EH (cell line): ENCODE measurements at places on chromosomes 12 and 14.
A peak's percentile ranks its signal among the peaks of the same experiment; 100 is the strongest.

GRCh38 chr14:100807979-100808734, 17.8 kb upstream of the MEG3 start:
- no peak for DNase-seq

- DNase-seq: no peak
Measured at GRCh38 chr12:62783881-62784280, 151.1 kb downstream of the PPM1H start.

- DNase-seq: peak; percentile 86
Measured at GRCh38 chr14:58904776-58905175, 267.0 kb downstream of the DACT1 start.

- peak; percentile 6 for DNase-seq
Measured at GRCh38 chr12:40104461-40105264, 1.2 kb downstream of the SLC2A13 start.

DNA sequence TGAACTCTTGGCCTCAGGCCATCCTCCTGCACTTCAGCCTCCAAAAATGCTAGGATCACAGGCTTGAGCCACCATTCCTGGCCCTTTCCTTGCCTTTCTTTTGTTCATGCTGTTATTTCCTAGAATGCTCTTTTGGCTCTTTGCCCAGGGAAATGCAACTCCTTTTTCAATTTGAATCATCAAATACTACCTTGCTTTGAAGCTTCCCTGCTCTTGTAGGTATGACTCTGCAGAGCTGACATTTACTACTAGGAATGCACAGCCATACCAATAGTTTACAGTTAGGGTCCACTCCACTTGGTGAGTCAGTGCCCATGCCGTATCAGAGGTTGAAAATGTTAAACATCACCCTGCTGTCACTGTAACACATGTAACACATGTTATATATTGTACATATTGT, 107.0 kb upstream of the CRY1 start:
- DNase-seq: peak; percentile 7

DNA sequence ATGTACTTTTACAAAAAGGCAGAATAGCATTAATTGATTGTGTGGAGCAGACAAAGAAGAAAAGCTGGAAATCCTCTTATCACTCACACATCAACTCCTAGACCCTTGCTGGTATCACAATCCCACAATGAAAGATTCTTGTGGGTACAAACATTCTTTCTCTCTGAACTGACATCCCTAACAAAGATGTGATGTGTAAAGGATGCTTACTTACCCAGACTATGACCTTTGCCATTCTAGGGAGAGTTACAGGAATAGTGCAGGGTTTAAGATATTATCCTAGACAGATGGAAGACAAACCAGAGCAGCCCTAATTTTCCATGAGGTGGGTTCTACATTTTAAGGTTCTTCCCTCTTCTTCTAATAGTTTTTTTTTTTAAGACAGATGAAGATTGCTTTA, 60.4 kb upstream of the SLC6A15 start:
- no peak for DNase-seq

- DNase-seq: no peak
Measured at GRCh38 chr12:70520847-70521246, 116.4 kb downstream of the PTPRB start.

DNA sequence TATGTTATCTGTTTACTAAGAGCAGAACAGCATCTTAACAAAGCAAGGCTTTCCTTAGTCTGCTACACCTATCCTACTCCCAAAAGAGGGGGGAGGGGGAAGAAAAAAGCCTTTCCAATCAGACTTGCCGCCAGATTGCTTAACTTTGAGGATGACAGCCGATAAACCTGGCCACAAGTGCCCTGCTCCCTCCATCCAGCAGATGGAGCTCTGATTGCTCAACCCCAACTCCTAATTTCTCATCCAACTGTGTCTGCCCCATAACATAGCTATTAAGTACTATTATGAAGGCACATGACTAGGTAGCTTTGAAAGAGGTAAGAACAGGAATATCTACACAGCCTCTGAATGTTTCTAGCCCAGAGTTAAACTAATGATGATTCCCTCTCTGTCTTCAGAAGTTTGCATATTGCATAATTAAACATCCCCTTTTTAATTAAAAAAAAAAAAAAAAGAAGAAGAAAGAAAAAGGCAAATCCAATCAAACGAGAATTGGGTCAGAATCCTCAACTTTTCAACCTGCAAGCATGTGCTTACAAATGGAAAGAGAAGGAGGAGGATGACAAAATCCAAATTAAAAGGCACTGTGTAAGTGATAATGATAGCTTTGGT, 247.4 kb downstream of the GALC start:
- DNase-seq: peak; percentile 1
